ENCODE measurements at places on chromosomes 1 and 21.

DNA sequence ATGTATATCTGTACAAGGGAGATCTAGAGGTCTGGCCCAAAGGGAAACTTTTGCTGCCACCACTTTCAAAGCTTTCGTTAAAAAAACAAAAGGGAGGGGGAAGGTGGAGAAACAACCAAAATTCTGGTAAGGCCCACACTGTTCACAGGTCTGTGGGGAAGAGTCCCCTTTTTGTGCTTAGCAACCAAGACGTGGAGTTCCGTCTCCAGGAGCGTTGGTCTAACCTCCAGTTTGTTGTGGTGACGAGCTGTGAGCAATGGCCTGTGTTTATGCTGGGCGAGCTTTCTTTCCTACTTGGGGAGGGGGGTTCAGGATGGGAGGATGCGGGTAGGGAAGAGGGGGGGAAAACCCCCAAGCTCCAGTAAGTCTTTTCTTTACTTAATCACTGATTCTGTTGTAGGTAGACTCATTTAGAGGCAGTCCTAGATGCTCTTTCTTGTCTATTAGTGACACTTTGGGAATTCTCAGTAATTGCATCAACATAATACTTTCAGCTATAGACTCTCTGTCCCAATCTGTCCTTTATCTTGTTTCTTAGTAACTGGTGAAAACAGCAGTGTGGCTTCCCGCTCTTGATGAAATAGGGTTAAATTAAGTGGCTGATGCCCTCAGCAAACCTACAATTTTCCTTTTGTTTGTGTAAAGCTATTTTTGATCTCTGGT, 1.5 kb downstream of the HIPK1 start:
- no peak for DNase-seq

DNA sequence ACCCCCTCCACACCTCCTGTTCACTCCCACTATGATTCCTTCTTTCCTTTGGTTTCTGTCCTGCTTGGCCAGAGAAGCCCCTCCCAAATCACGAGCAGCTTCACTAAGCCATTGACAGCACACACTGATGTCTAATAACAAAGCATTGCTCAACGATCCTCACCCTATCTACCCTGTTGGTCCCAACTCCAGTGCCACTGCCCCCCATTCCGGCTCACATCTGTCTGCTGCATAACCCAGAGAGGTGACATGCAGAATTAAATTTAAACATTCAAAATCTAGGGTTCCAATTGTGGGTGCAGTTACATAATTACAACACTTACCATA, 236.9 kb downstream of the TTLL7 start:
- no peak for DNase-seq

DNA sequence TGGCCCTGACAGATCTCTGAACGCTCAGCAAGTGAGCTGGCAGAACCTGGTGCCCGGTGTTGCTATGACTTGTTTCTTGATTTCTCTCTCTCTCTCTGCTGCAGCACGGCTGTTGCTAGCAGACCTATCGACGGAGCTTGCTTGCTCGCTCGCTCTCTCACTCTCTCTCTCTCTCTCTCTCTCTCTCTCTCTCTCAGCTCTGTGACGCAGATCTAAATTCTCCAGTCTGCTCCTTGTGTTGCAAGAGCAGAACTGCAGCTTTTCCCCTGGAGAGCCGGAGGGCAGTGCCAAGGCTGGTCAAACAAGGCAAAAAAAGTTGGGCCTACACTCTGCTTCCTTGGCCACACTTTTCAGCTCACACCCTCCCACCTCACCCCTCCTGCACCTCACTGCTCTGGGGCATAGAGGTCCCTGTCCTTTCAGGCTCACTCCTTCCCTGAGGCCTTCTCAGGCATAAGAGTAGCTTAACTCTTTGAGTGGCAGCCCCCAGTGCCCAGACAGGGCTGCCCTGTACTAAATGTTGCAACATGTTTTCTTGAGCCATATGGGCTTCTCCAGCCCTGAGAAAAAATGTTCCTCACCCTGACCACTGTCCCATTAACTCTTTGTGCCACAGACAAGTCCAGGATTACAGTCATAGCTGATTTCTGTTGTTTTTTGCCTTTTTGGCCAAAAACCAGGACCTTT, 72.2 kb downstream of the CD46 start:
- no peak for DNase-seq

GRCh38 chr21:38520511-38520910, 22.2 kb upstream of the ERG start:
- no peak for DNase-seq

All from HFF-Myc (cell line).